ENCODE measurements at places on chromosomes 5 and 9.
A peak's percentile ranks its signal among the peaks of the same experiment; 100 is the strongest.

DNA sequence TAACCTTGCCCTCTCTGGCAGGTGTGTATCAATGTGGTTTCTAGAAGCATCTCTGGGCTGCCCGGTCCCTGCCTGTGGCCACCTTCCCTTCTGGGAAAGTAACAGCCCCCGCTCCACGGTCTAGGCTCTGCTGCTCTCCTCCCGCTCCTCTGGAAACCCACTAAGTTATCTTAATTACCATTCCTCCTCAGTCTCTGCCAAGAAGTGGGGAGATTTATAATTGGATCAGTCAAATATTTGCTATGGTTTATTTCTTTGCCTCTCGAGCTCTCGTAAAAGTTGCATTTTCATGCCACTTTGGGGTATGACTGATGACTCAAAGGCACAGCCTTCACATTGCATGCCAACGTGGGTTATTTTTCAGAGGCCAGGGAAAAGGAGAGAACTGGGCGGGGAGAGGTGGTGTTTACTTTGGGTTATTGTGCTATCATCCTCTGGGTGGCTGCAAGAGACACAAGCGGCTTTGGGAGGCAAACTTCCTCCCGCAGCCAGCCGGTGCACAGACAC is 205.3 kb upstream of the WWC1 start:
- no peak for DNase-seq

DNA sequence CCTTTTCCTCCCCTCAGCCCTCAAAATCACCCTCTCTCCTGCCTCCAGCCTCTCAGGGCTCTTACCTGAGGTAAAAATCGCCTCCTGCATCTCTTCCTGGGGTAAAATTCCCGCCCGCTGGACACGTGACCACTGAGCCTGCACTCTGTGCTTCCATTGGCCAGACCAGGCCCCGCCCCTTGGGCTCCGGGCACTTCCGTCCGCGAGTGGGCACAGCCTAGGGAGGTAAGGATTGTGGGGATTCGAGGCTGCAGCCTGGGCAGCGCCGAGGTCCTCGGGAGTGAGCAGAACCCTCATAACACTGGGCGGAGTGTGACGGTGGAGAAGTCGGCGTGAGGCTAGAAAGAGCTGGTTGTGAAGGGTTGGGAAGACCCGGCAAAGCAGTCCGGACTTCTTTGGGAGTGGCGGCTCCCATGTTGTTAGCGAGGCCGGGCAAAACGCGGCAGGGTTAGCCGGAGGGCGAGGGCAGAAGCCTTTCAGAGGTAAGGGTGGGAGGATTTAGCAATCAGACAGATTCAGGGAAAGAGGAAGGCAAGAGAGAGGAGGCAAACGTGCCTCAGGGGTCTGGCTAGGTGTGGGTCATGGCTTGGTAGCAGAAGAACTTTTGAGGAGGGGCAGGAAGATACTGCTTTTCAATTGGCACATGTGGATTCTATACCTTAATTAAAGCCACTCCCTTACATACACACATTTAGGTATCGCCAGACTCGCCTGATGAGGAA is at the start of gene SHOC1:
Gene SHOC1, minus strand, starts transcription at position 103 of the 722 bp plus-strand sequence. CDS start 3,519 bp downstream, outside the sequence.
- no peak for DNase-seq

- no peak for DNase-seq
Observed at GRCh38 chr9:100186356-100186755, 87.3 kb downstream of the INVS start.

- DNase-seq: no peak
Observed at GRCh38 chr5:41279040-41279439, 65.7 kb upstream of the C6 start.

- peak; percentile 87 for DNase-seq
Observed at GRCh38 chr9:133759146-133759900, 21.2 kb upstream of the SARDH start.

GRCh38 chr9:26234865-26235264 is 556.6 kb upstream of the TUSC1 start:
- no peak for DNase-seq

DNA sequence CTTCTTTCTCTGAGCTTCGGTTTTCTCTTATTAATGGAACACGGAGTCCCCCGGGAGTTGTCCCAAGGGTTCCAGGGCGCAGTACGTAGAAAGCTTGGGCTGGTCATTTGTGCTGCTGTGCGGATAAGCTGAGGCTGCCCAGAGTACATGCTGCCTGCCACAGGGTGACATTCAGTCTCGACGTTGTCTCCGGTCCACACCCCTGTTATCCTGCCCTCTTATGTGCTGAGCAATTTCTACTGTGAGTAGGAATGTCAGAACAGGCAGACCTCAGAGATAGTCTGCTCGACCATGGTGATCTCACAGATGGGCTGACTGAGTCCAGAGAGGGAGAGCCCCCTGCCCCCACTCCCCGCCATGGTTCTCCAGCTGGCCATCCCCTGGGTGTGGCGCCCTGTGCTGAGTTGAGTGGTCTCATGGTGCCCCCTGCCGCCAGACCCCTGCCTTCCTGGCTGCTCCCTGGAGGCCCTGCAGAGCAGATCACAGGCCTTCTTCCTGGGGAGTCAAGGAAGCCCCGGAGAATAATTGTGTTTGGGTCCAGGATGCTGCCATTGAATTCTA is 124.0 kb downstream of the RGS3 start:
- peak; percentile 78 for DNase-seq

- no peak for DNase-seq
Observed at GRCh38 chr5:96284727-96285389, 148.2 kb downstream of the PCSK1 start.

DNA sequence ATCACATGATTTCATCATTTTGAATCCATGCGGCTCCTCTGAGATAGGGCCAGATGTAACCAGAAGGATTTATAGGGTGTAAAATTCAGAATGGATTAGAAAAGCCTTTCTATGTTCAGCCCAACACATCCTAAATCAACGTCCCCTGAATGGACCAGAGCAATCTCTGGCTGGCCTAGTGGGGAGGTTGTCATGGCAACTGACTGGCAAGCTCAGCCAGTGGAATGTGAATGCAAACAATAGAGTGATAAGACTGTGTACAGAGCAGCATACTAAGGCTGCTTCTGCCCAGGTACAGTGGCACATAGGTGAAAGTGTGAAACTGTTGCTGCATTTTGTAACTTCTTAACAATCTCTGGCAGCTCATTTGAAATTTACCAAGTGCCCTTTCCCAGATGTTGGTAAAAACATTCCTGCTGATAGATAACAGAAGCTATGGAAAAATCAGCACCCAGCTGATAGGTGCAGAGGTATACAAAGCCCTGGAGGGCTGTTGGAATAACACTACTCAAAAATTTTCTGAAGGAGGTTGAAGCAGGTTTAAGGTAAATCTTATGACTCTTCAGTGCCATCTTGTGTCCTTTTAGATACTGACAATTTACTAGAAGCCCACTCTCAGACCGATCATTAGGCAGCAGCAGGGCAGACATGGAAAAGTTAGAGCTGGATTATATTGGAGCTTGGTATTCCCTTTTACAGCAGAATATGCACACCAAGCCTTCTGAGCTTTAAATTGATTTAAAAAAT is 267.2 kb downstream of the RAB3C start:
- DNase-seq: peak; percentile 64

- no peak for DNase-seq
Observed at GRCh38 chr9:113026200-113026599, 14.2 kb upstream of the ZNF883 start.

- DNase-seq: no peak
Observed at GRCh38 chr5:175893466-175893865, 22.1 kb downstream of the CPLX2 start.

- DNase-seq: no peak
Observed at GRCh38 chr5:91469517-91470165, 86.5 kb upstream of the ARRDC3 start.

DNA sequence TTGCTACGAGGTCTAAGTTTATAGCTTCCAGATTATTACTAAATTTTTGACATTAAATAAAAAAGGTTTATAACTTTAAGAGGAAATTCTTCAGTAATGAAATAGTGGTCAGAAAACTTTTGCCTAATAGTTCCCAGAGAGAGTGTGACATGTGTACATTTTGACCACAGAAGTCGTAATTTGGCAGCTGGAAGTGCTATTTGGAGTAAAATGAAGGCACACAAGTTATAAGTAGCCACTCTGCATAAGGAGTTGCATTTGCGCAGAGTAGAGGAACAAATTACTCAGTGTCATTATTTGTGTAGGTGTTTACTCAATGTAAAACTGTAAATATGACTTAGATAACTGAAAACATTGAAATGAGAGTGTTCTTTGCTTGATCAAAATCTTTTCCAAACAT is 408.4 kb downstream of the CCDC171 start:
- DNase-seq: no peak

GRCh38 chr5:152634586-152634985 is 229.5 kb upstream of the NMUR2 start:
- no peak for DNase-seq

DNA sequence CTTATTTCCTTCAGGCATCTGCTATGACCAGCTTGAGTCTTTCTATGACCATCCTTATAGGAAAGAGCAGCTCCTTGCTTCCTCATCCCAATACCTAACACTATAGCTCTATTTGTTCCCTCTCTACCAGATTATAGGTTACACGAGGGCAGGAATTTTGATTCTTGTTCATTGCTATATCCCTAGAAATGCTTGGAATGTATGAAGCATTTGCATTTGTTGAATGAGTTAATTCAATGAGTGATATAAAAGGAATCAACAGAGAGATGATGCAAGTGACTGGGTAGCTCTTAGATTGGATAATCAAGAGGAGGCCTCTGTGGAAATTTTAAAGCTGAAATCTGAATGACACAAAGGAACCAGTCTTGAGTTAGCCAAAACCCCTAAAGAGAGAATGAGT is 13.9 kb downstream of the ZCCHC9 start:
- peak; percentile 30 for DNase-seq

GRCh38 chr5:14958188-14958587 is 86.6 kb upstream of the ANKH start:
- peak; percentile 47 for DNase-seq

- DNase-seq: no peak
Observed at GRCh38 chr9:105054491-105054890, 126.5 kb upstream of the ABCA1 start.

DNA sequence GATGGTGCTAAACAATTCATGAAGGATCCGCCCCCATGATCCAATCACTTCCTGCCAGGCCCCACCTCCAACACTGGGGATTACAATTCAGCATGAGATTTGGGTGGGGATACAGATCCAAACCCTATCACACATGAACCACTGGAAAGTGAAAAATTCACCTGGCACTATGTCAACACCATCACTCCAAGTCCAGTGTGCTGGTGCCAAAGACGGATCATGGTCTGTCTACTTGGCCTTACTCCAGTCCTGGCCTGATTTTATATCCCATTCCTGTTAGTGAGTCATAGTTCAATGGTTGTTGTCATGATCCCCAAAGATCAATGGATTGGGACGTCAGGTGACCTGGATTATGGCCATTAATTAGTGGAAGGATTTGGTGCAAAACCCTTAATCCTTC is 147.4 kb upstream of the RPS23 start:
- no peak for DNase-seq

Data from osteoblast (primary cell).